Heart left ventricle (tissue), 16 donors: ENCODE measurements at places on chromosomes 1 and 21.
A peak's percentile ranks its signal among the peaks of the same experiment; 100 is the strongest.

GRCh38 chr1:31712630-31713029 lies 8.8 kb upstream of the COL16A1 start:
- peak; percentile 56 for DNase-seq

GRCh38 chr1:45621895-45622523 lies 1.8 kb downstream of the CCDC17 start:
- DNase-seq = no peak

GRCh38 chr1:204240233-204240632 lies 26.4 kb upstream of the GOLT1A start:
- no peak for DNase-seq

- peak; percentile 80 for DNase-seq
These were observed 39.2 kb downstream of the CDK18 start for GRCh38 chr1:205543351-205544301.

DNA sequence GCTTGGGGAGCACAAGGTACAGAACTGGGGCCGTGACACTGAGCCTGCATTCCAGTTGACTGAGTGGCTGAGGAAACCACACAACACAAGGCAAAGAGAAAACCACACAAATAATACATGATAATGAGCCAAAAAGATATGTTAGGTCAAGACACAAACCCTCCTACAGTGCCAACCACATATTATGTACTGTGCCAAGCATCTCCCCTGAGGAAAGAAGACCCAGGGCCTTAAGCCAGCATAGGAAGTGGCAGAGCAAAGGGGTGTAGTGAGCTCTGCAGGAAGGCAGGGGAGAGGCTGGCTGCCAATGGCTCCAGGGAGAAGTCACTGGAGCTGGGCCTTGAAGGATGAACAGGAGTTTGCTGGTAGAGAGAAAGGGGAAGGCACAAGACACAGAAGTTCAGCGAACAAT lies 28.2 kb downstream of the CTNNBIP1 start:
- DNase-seq = no peak

DNA sequence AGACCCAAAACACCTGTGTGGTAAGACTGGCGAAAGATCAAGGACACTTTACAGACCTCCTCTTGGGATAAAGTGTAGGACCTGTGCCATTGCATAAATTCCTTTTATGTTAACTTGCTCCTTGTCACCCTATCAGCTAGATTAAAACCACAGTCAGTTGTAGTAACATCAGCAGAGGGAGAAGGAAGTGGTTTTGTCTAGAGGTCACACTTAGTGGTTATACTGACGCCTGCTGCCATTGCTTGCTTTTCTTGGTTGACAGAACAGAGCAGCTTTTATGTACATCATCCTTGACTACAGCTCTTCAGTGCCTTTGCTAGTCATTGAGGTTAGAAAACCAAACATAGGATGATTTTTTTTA lies 101.4 kb downstream of the PBX1 start:
- DNase-seq = no peak

DNA sequence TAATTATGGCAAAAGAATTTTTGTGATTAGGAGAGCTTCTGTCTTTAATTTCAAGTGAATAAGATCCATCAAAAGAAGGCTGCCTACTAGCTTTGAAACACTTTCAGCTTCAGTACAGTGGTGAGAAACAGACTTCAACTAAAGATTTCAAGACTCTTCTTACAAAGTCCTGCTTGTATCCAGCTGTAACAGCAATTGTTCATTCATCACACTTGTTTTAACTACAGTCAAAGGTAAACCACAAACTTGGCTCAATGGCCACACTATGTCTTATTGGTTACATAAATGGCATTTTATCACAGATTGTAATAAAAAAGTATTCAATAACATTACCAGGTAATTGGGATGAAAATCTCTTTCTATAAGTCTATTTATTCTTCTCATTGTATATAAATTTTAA lies 59.2 kb downstream of the WARS2 start:
- no peak for DNase-seq

DNA sequence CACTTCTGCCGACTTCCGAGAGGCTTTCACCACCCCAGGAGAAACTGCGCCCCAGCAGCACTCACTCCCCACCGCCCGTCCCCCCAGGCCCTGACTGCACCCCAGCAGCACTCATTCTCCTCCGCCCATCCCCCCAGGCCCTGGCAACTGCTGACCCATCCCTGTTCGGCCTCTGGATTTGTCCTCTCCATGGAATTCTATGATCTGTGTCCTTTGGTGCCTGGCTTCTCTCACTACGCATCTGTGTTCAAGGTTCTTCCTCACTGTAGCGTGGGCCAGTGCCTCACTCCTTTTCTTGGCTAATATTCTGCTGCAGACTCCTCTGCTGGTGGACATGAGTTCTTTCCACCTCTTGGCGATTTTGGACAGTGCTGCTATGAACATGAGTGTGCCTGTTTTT lies 121.8 kb upstream of the ARHGEF16 start:
- DNase-seq = no peak

GRCh38 chr1:37765916-37766664 lies 1.2 kb upstream of the EPHA10 start:
- no peak for DNase-seq

GRCh38 chr1:161506336-161507223 lies 1.3 kb downstream of the FCGR2A start:
- no peak for DNase-seq
